Ammon's horn (tissue), 1 donor: ENCODE measurements at places on chromosomes 6 and 20.

GRCh38 chr6:135158397-135158796 is 22.7 kb upstream of the MYB start:
- DNase-seq, result no peak

DNA sequence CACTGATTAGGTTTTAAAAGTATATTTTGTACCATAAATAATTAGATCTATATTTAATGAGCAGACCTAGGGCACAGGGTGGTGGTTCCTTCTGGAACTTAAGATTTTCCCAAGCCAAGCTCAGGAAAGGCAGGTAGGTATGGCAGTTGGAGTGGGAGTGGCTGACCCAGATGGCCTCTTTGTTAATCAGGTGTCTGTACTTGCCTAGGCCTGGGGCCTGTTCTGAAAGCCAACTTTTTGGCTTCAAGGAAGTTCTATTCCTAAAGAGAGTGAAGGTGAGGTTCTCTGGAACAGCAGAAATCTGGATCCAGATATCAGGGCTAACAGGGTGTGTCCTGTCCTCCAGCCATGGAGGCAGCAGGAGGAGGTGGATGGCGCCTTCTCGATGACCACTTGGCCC is 44.9 kb downstream of the VEGFA start:
- DNase-seq, result no peak

- no peak for DNase-seq
Observed at GRCh38 chr6:451847-452246, 60.3 kb downstream of the IRF4 start.

DNA sequence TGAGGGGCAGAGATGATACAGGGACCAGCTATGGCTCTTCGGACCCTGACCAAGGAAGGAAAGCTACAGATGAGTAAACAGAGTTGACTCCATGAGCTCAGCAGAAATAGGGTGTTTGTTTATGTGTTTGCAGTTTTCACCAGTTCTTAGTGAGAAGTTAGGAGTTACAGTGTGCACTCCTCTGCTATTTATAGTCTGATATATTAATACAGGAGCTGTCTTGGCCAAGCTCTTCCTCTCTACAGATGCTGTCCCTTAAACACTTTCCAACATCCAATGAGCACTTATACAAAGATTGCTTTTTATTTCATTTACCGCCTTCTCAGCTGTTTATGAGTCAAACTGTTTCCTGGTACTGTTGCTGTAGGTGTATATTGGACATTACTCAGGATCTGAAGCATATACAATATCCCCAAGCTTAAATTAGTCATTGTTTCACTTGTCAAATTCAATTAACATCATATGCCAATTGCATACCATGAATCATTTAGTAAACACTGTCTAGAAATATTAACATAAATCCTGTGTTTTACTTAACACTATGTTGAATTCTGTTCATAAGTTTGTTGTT is 618.0 kb downstream of the PRKN start:
- no peak for DNase-seq

DNA sequence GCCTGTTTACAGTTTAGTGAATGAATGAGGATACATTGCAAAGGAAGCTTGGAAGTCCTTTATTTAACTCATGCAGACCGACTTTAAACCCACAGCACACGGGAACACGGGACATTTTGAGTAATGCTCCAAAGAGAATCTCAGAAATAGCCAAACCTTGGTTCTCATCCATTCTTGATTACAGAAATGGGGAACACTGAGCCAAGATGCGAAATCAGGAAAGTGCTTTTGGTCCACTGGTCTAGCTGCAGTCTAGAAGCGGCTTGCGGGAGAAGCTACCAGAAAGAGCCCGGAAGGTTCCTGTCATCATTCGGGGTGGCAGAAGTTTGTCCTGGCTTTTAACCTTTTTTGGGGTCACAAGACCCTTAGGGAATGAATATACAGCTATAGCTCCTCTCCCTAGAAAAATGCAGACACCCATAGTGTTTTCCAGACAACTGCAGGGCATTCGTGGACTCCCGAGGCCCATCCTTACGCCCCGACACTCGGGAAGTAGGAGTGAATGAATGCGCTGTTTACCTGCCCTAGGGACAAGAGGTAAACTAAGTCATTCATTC is 475 bp upstream of the TMEM181 start:
- no peak for DNase-seq

DNA sequence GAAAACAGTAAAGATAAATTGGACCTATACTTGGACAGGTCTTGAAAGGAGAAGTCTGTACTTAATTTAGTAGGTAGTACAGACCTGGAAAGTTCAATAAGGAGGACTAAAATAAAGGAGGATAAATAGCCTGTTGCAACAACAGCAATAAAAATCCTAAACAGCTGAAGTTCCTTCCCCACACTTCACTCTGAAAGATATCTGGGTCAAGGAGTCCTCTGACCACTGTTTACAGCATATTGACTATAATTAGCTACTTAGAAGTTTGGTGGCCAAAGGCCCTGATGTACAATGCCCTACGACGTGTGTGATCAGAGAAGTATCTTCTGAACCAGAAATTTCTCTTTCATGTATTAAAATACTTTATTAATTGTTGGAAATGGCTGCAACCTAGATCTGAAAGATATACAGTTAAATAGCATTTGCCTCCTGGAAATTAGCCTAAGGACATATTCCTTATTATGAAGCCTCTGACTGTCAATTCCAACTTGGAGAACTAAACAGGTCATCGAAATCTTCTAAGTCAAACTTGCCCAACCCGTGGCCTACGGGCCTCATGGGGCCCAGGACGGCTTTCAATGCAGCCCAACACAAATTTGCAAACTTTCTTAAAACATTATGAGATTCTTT is 82.8 kb downstream of the KIF13A start:
- no peak for DNase-seq

DNA sequence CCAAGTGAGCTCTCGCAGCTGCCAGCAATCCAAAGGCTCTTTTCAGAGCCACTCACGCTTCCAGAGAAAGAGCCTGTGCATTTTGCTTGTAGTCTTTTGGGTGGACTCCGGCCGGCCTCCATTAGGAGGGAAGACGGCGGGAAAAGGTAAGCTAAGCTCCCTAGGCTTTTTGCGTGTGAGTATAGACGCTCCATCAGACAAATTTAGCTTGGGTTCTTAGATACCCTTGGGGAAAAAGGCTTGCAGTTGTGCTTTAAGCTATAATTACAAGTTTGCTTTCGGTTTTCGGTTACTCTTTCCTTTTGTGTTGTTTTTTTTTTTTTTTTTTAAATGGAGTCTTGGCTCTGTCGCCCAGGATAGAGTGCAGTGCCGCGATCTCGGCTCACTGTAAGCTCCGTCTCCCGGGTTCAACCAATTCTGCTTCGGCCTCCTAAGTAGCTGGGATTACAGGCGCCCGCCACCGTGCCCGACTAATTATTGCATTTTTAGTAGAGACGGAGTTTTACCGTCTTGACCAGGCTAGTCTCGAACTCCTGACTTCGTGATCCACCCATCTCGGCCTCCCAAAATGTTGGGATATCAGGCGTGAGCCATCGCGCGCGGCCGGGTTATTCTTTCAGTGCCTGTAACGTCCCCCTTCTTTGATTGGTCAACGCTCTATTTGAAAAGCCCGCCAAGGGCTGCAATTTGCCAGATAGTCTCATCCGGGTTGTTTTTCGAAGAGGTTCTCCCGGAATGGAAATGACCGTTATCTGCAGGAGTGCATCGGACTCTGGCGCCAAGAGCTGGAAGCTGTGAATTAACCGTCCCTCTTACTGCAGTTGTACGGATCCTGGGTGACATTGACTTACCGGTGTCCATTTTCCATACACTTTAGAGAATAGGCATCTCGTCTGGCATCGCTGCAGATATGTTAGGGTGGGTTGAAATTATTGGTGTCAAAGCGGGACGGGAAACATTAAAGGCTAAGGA is 18.1 kb downstream of the OR2B2 start:
- DNase-seq, result peak; percentile 82

DNA sequence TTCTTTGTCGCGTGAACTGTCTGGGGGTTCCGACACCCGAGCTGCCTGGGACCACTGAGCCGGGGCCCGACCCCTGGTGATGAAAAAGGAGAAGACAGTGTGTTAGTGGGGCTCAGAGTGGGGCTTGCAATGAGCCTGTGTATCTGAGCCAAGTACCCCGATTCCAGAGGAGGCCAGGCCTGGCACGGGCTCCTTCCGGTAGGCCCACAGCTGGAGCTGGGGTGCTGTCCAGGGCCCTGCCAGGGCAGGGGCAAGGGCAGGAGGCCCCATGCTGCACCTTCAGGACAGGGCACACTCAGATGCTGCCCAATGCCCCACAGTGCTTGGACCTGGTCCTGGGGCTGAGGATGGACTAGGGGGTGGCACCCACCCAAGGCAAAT is 89.4 kb downstream of the TAF4 start:
- DNase-seq, result no peak

DNA sequence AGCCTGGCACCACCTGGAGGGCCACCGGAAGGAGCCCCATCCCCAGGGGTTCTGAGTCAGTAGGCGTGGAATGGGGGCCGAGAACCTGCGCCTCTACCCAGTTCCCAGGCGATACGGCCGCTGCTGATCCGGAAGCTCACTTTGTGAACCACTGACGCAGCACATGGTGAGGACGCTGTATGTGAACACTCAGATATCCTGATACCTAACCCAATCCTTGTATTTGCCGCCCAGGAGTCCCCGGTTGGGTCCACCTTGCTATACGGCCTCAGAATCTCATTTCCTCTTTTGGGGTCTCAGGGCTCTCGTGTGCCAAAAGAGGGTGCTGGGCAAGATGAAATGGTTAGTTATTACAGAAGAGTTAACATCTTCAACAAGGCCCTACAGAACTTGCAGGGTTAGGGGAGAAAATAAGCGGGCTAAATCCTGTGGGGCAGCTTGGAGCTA is 604 bp upstream of the RAB5IF start:
- peak; percentile 43 for DNase-seq

GRCh38 chr6:2807342-2808090 is 34.1 kb downstream of the SERPINB1 start:
- DNase-seq, result peak; percentile 77

DNA sequence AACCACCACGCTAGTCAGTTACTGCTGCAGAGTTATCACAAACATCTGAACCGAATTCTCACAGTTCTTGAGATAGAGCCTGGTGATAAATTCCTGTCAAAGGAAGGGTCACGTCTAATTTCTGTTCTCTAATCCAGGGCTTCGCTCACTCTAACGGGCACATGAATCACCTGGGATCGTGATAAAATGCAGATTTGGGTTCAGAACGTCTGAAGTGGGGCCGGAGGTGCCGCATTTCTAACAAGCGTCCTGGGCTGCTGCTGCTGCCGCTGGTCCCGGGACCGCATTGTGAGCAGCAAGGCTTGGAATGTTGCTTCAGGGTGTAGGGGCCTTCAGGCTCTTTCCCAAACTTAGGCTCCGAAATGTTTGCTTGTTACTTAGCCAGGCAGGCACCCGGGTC is 264.1 kb downstream of the CDC5L start:
- no peak for DNase-seq
